8988T (cell line): ENCODE measurements at places on chromosomes 6 and 20.

GRCh38 chr20:32969356-32970114, 34.7 kb downstream of the SUN5 start:
- no peak for DNase-seq

DNA sequence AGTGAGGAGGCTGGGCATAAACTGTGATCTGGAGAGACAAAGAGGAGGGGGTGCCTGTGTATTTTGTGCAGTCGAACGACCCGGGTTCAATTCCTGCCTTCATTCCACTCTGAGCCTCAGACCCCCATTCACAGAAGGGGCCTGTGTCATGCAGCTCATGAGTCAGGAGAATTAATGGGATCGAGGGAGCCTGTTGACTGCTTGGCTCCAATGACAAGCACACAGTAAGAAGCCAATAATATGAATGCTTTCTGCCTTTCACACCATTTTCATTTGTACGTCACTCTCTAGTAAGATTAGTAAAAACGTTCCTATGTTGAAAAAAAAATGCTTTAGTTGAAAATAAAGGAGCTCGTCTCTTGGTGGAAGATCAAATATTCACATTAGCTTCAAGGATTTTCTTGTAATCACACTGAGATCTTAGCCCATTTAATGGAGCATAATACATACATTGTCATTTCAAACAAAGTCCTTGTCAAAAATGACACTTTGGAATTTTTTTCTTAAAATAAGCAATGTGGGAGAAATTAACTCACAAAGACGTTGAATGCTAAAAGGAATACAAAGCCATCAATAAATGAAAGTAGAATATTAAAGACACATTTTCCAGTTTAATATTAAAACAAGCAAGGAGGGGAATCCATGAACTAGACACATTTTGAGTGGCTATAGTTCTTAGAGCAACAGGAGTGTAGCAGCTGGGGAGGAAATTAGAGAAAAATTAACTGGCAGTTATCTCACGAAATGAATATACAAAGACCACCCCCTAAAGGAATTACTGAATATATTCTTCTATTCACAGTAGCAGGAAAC, 246.7 kb upstream of the AFDN start:
- no peak for DNase-seq

DNA sequence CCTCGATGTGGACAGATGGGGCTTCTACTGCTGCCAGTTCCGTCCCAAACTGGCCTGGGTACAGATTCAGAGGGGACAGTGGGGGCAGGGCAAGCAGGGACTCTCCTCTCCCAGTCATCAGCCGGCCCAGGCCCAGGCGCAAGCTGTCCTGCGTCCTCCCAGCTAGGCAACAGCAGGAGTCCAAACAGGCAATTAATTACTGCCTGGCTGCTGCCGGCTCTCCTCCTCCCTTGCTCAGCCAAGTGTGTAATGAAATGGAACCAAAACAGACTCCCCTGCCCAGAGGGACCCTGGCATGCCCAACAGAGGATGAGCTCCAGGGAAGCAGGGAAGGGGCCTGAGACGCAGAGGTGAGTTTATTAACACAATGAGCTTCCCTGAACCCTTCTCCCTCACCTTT, 17.8 kb upstream of the SLC32A1 start:
- no peak for DNase-seq

GRCh38 chr20:35618263-35619131, 2.9 kb downstream of the SPAG4 start:
- no peak for DNase-seq

GRCh38 chr6:107488875-107489635, 862 bp upstream of the SOBP start:
- peak; percentile 85 for DNase-seq

DNA sequence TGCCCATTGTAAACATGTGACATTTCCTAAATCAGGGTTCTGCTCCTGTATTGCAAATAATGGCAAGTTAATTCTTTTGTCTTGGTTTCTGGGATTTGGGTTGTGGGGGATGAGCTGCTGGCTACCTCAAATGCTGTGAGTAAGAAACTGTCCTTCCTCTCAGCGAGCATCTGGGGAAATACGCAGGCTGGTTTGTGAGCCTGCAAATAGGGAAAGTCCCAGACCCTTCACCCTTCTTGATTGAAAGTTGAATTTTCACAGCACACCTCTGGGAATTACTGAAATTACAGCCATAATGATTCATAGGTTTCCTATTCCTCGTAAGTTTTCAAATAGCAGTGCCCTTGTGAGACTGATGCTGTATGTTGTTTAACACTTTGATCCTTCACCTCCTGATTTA, 138.1 kb downstream of the TBXT start:
- no peak for DNase-seq

DNA sequence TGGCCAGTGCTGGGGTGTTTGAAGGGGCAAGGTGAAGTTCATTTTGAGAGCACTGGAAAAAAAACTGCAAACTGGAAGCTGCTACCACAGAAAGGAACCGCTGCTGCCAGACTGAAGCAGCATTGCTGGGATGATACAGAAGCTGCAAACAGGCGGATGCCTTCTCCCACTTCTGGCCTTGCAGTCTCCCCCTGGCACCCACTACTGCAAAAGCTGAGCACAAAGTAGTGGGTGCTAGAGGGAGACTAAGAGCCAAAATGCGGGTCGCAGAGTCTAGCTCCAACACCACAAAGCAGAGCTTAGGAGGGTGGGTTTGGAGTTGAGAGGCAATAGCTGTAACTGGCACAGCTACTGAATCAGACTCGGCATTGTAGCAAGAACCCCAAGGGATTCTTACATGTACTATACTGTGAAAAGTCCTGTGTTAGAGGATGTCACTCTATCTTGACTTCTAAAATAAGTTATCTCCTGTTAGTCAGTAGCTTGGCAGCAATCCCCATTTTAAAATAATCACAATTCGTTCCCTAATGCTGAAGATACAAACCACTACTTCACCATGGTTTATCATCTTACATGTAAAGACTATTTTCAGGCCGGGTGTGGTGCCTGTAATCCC, 44.0 kb upstream of the COL21A1 start:
- DNase-seq: no peak

GRCh38 chr20:4071178-4071693, 55.9 kb upstream of the RNF24 start:
- no peak for DNase-seq

DNA sequence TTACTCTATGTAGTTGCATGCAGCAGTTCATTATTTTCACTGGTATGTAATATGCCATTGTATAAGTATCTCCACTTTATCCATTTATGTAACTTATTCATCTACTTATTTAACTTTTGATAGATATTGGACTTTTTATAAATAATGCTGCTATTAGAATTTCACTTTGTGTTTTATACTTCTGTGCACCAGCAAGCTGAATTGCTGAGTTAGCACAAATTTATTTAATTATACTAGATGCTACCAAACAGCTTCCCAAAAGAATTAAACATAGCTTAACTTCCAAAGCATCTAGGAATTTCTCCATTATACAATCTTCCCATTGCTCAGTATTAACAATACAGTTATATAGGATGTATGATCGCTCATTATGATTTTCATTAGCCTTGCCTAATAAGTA, 308.0 kb upstream of the FKBP1C start:
- no peak for DNase-seq

DNA sequence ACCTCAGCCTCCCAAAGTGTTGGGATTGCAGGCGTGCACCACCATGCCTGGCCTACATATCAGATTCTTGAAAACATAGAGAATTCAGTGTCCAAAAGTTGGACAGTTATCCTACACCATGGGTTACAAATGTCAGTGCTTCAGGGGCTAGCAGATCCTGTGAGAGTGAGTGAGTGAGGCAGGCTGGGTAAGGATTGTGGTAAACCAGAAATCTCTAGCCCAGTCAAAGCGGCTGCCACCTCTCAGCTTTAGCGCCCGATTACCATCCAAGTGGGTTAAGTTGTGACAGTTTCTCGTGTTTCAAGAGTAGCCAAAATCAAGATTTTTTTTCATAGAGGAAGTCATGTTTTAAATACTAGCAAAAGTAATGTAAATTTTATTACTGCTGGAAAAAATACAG, 21.9 kb upstream of the CSE1L start:
- no peak for DNase-seq

GRCh38 chr20:59996108-59996507, 37.9 kb downstream of the CDH26 start:
- DNase-seq: no peak

DNA sequence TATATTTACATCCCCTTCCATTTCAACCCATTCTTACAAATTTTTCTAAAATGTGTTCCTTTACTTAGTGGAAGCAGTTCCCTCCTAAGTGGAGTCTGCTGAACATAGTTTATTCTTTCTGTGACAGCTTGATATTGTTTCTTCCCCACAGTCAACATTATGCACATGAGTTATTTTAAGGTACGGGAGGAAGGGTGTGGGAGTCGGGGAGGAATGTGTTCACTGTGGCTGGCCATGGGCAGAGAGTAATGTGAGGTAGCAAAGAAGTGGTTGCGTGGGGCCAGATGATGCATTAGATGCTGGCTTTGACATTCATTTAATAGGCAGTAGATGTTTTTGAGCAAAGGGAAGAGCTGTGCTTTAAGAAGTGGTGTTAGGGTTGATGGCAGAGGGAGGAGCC, 98.5 kb downstream of the ARMC2 start:
- DNase-seq: no peak

DNA sequence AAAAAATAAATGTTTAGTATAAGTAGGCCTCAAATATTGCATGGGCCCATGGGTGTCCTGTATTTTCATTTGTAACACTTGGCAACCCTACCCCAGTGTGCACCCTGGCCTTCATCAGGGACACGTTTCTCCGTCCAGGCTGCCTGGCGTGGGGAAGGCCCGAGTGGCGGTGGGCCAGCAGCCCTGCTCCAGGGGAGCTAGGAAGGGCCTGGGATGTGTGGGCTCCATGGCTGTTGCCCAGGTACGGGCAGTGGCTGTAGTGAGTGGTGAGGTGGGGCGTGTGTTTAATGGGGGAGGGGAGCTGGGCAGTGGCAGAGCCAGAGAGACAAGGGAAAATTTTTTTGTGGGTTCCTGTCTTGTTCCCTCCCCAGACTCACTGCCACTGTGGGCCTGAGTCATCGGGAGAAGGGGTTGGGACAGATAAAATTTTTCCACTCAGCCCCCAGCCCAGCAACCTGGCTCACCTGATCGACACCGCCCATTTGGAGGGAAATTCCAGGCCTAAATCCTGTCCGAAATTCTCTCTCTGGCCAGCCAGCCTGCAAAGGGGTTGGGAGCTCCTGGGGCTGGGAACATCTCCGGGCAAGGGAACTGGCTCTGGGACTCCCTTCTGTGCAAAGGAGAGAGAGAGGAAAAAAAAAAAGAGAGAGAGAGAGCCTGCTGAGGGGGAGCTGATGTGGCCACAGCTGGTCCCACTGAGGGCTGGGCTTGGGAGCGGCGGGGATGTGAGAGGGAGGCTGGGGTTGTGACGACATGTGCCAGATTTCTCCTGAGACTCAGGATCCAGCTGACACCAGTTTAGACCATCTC, 32.5 kb upstream of the VEGFA start:
- DNase-seq: no peak

DNA sequence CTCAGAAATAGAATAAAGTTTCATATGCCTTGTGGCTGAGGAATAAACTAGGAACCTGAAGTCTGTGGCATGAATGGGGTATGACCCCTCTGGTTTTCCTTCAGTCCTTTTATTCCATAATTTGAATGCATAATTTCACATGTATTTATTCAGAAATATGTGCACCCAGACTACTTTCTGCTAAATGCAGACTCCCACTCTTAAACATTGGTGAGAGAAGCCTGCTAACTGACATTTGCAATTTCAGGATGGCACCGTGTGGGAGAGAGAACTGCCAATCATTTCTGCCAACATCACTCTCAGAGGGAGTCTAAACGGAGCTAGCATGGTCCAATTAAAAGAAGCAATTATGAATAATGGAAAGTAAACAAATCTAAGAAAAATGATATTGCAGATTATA, 141.3 kb downstream of the ADGRB3 start:
- DNase-seq: no peak

DNA sequence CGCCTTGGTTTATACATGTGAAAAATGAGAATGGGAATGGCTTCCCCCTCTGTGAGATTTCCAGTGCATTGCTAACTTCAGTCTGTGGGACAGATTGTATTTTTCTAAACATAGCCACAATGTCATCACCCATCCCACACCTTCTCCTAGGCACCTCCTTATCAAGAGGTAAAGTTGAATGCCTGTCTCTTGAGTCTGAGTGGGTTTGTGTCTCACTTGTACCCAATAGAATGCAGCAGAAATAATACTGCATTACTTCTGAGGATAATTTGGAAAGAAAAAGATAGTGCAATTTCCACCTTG, 27.9 kb downstream of the RIN2 start:
- no peak for DNase-seq

GRCh38 chr20:55009066-55009465, 533.7 kb downstream of the DOK5 start:
- DNase-seq: no peak

DNA sequence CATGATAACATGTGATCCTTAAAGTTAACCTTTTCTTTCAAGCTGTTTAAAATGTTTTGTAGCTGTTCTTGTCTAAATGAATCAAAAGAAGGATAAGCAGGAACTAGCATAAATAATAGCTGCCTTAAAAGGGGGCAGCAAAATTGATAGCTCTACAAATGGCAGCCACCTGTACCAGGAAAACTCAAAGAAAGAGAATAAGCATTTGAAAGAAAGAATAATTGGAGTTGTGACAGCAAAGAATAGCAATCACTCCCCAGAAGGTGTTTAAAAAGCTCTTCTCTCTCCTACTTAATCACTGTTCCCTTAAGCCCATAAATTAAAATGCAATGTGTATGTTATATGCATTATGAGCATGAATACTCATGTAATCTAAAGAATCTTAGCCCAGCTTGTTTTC, 114.6 kb downstream of the SIM1 start:
- no peak for DNase-seq

DNA sequence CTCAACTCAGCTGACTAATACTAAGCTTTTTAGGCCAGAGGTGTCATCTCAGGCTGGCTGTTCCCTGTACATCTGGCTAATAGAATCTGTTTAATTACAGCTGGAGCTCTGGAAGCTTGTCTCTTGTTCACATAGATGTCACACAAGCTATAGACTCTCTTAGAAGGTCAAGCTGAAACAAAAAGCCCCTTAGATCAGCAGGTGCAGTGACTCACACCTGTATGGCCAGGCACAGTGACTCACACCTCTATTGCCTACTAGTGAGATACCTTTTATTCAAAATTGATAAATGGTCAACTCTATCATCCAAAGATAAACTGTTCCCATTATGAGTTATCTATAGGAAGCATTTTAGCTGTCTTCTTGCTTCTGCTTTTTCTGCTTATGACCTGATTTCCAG, 29.9 kb upstream of the MTHFD1L start:
- DNase-seq: no peak
